ENCODE measurements at places on chromosomes 12 and 14. TPM values are rescaled to one million over a fixed set of nuclear protein-coding genes. Genes with fewer than 3 reads are reported as not detected.

Gene OLR1
- total RNA-seq: 2.7 TPM

Gene RNF212B
- total RNA-seq: not detected

Gene RHEBL1
- 1.1 TPM for total RNA-seq

Gene TAPBPL
- total RNA-seq: 28.5 TPM

Gene GMFB
- 41.8 TPM for total RNA-seq

Gene C14orf119
- 35.1 TPM for total RNA-seq

Gene PFKM
- total RNA-seq: 37.5 TPM

Gene FOXG1
- total RNA-seq: not detected

Gene MDP1
- 48.3 TPM for total RNA-seq

Gene NELL2
- total RNA-seq: not detected

Gene HVCN1
- 13.5 TPM for total RNA-seq

Gene PPP2R5C
- 73.9 TPM for total RNA-seq

Gene RNASE1
- 362 TPM for total RNA-seq

Gene TUNAR
- not detected for total RNA-seq

Gene EPS8
- total RNA-seq: 215 TPM

Gene OXA1L
- 79.6 TPM for total RNA-seq

Gene CREBL2
- total RNA-seq: 49.6 TPM

Gene IKZF4
- 9.6 TPM for total RNA-seq
